ENCODE measurements at places on chromosomes 11 and 22.
A peak's percentile ranks its signal among the peaks of the same experiment; 100 is the strongest.

DNA sequence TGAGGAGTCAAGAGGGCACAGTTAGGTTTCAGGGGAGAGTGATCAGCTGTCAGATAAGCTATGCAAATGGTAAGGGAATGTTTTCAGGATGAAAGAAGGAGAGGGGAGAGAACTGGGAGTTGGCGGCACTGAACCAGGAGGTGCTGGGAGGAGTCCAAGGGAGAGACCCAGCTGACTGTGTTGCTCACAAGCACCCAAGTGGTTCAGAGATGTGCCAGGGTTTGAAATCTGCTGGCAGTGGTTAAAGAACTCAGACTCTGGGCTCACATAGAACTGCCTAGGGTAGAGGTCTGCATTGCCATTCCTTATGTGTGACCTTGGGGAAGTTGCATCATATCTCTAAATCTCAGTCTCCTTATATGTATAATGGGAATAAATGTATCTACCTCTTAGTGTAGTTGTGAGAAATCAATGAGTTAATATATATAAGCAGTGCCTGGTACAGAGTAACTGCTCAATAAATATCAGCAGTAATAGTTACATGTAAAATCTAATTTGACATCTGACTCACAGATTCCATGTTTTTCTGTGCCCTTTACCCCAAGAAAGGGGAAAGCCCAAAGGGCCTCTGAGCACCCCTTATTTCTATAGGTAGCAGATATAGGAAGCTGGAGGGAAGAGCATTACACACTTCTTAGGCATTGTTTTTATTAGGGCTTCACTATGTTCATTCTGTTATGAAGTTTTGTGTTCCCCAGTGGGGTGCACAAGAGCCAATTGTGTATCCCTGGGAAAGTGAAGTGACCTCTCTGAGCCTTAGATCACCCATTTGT, 66.9 kb upstream of the SESN3 start:
- no peak for DNase-seq

- no peak for DNase-seq
These were observed 59.2 kb upstream of the CLPB start for GRCh38 chr11:72493426-72494108.

DNA sequence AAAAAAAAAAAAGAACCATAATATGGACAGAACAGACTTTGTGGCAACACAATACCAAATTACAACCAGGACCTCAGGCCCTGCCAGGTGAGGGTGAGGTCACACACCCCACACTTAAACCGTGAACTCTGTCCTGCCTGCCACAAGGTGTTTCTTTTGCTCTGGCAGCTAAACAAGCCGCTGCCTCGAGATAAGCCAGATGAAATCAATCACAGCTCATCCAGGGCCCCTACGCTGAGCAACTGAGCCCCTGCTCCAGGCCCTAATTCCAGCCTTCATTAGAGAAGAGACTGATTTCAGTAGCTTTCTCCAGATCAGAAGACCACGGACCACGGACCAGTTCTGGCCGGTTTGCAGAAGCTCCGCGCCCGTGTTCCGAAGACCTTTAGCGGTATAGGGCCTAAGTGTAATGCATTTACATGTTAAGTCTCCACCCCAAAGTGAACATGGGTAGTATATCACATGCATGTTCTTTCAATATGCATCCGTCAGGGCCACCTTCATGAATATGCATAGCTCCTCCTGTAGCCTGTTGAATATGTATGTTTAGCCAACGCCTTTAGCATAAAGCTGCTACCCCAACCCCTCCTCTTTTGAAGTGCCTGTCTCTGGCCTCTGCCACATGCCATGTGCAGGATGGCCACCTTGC, 14.8 kb upstream of the RAC2 start:
- DNase-seq: no peak

DNA sequence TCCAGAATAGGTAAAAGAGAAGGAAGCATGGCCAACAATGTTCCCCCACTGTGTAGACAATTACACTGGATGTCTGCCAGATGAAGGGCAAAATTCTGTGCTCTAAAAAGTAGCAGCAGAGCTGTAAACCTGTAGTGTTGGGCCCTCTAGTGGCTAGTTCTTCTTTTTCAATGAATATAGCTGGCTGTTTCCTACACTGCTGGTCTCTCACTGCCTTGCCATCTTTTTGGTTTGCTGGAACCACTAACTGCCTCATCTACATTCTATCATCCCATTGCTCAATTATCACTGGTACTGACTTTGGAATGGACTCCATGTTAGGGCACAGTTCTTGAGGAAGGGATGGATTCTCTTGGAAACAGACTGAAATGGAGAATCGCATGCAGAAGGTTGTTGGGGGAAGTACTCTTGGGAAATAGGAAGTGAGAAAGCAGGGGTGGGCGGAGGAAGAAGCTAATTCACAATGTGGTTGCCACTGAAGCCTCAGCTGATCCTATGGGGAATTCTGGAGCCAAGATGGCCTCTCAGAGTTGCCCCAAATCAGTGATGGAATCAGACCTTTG, 17.9 kb downstream of the KCNE3 start:
- DNase-seq: no peak

GRCh38 chr11:120133216-120134105, 4.5 kb downstream of the TRIM29 start:
- no peak for DNase-seq

DNA sequence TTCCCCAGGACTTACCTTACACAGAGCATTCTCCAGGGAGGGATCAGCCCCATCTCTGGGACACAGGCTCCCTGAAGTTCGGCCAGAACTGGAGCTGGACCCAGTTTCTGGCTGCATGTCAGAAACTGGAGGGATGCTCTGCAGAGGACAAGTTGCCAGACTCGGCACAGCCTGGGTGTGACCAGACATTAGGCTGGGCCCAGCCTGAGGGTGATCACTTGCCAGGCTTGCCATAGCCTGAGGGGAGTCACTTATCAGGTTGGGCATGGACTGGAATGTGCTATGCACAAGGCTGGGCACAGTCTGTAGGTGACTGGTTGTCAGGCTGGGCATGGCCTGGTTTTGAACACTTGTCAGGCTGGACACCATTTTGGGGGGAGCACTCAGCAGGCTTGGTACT, 30.7 kb upstream of the STK33 start:
- DNase-seq: peak; percentile 54

DNA sequence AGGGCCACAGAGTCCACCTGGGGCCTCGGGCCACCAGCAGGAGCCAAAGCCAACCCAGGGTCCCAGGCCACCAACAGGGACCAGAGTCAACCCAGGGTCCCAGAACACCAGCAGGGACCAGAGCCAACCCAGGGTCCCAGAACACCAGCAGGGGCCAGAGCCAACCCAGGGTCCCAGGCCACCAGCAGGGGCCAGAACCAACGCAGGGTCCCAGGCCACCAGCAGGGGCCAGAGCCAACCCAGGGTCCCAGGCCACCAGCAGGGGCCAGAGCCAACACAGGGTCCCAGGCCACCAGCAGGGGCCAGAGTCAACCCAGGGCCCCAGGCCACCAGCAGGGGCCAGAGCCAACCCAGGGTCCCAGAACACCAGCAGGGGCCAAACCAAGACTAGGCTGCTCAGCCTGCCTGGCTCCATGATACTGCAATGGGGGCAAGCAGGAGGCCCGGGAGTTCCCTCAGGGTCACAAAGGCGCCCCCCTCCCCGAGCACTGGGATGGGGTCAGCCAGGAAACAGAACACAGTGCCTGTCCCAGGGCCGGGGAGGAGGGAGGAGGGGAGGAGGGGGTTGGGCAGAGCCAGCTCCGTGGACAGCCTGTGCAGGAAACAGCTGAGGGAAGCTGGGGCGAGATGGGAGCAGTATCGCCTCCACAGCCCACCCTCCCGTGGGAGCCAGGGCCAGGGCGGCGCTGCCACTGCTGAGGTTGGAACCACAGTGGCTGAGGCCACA, 62.0 kb upstream of the PRR5 start:
- no peak for DNase-seq

DNA sequence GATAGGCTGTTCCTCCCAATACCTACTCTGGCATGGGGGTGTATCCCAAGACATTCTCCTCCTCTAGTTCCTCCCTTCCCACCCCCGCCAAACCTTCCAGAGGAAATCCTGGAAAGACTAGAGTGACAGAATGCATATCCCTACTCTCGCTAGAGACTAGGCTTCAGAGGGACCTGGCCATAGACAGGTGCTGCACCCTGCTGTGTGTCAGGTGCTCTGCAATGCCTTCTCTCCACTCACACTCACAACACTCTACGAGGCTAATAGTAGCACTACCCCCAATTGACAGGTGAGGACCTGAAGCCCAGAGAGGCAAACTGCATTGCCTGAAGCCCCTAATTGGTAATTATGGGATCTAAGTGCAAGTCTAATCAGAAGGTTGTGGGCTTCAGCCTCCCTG, 46.2 kb upstream of the LMO1 start:
- no peak for DNase-seq

- peak; percentile 46 for DNase-seq
These were observed 2.1 kb downstream of the WEE1 start for GRCh38 chr11:9575260-9576240.

GRCh38 chr22:30371981-30372380, 15.2 kb downstream of the CCDC157 start:
- no peak for DNase-seq

DNA sequence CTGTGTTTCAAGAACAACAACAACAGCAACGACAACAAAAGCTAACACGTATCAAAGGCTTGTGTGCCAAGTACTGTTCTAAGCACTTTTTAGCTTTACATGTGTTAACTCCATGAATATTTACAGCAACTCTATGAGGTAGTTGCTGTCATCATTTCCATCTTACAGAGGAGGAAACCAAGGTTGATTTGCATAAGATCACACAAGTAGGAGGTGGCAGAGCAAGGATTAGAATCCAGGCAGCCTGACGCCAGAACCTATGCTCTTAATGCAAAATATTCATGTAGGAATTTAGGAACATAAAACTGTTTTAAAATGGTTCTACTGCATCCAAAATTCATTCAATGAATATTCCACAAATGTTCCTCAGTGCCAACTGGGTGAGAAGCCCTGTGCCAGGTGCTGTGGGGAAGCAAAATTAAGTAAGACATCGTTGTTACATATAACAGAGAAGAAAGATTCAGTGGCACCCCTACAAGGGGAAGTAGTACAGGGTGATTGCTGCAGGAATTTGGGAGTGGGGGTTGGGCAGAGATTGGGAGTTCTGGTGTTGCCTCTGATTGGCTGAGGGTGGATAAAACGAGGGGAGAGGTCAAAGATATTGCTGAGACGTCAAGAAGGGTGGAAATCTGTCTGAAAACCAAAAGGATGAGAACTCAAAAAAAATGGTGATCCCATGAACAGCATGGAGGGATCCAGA, 86.1 kb upstream of the ARHGAP20 start:
- DNase-seq: no peak

- DNase-seq: no peak
These were observed 67.8 kb upstream of the DDI1 start for GRCh38 chr11:103968685-103969084.

GRCh38 chr11:102119997-102120396, 9.8 kb downstream of the YAP1 start:
- DNase-seq: no peak

DNA sequence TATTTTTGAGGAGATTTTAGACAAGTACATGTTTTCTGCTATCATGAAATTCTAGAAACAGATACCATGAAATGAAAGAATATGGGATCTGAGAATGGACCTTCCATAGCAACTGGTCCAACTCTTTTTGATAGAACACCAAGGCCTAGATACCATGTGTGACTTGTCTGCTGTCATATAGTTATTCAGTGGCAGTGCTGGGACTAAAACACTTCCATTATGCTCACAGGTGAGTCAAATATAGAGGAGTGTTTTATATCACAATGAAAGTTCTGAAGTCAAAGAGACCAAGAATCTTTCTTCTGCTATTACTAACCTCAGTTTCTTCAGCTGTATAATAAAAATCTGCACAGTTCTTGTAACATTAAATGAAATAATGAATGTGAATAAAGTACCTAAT, 276.9 kb downstream of the DCDC1 start:
- no peak for DNase-seq

- no peak for DNase-seq
These were observed 401.3 kb upstream of the CADM1 start for GRCh38 chr11:115905341-115906000.

DNA sequence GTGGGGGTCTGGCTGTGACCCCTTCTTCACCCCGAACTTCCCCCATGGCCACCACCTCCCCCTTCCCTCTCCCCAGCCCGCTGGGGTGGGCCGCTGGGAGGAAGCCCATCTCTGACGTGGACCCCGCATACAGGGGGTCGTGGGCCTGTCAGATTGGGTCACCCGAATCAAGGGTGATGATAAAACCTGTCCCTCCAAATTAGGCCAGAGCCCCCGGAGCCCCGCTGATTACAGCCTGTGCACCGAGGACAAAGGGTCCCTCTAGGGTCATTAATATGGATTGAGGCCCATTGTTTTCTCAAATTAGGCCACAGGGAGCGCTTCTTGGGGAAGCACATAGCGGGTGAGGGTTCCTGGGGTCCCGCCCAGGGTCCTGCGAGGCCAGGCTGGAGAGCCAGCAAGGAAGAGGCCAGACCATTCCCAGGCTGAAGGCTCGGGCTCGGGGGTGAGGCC, 4.9 kb upstream of the LINC01488 start:
- peak; percentile 17 for DNase-seq

DNA sequence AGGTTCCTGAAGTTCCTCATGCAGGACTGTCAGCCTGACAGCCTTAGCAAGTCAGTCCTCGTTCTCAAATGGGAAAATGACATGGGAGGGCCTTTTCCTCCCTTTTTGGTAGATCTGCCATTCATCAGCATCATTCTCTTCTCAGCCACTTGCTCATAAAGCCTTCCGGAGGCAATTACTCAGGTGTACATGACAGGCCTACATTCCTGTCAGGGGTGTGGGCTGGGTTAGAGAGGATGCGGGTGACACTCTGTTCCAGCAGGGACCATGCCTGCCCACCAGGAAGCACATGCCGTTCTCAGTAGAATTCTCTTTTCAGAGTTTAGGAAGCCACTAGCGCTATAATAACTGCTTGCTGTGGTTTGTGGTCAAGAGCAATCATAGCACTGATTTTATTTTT, 24.2 kb upstream of the ANKK1 start:
- no peak for DNase-seq

DNA sequence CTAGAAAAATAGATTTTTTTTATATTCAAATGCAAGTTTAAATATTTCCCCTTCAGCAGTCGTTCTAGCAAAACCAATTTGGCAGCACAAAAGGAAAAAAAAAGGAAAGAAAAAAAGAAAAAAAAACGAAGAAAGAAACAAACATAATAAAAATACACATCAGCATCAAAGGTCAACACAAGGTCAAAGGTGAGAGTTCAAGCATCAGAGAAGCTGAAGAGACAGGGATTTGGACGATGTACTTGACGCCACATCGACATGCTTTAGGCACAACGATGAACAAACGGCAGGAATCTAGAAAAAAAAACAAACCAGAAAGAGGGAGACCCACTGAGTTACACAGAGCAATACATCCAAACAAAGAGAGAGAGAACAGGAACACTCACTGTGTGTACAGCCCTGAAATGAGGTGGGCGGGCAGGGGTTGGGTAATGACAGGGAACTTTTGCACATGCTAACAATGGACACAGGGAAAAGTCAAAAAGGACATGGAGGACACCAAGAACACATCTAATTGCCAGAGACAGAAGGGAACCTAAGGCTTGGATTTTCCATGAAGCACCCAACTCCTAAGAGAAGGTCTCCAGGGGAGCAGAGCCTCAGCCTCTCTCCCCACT, 19.8 kb upstream of the RAPSN start:
- no peak for DNase-seq

GRCh38 chr11:11467312-11467711, 114.3 kb upstream of the CSNK2A3 start:
- no peak for DNase-seq

GRCh38 chr11:32426819-32427615, 8.3 kb downstream of the WT1 start:
- DNase-seq: peak; percentile 68
